ENCODE measurements at places on chromosomes 13 and 19. TPM values are rescaled to one million over a fixed set of nuclear protein-coding genes. Genes with fewer than 3 reads are reported as not detected.

The POGLUT2 gene
- 7.0 TPM for total RNA-seq

The CDK8 gene
- 10.4 TPM for total RNA-seq

The LGALS4 gene
- 12.2 TPM for total RNA-seq

The ARRDC5 gene
- 1.4 TPM for total RNA-seq

The LMTK3 gene
- total RNA-seq, result 8.4 TPM

The C19orf12 gene
- total RNA-seq, result 21.2 TPM

The SLC5A5 gene
- 0.16 TPM for total RNA-seq

The APBA3 gene
- total RNA-seq, result 27.5 TPM

The PTH2 gene
- not detected for total RNA-seq

The NANOS3 gene
- total RNA-seq, result 0.35 TPM

The HPN gene
- total RNA-seq, result 134 TPM

The ADGRE3 gene
- total RNA-seq, result 0.25 TPM

The RFPL4AL1 gene
- not detected for total RNA-seq

Measured in kidney (tissue), 22 donors.